ENCODE measurements at places on chromosomes 11 and 22. TPM values are rescaled to one million over a fixed set of nuclear protein-coding genes. Genes with fewer than 3 reads are reported as not detected.

- no peak for DNase-seq
Observed at GRCh38 chr11:120719348-120719747, 207.8 kb downstream of the GRIK4 start.

GRCh38 chr22:19180740-19181410 is 2.3 kb upstream of the SLC25A1 start:
- DNase-seq: no peak

GRCh38 chr11:64206457-64207255 is at the start of gene FERMT3:
FERMT3 (plus strand) TSS chr11:64206721; CDS start chr11:64207365, 644 bp downstream.
- DNase-seq: no peak

DNA sequence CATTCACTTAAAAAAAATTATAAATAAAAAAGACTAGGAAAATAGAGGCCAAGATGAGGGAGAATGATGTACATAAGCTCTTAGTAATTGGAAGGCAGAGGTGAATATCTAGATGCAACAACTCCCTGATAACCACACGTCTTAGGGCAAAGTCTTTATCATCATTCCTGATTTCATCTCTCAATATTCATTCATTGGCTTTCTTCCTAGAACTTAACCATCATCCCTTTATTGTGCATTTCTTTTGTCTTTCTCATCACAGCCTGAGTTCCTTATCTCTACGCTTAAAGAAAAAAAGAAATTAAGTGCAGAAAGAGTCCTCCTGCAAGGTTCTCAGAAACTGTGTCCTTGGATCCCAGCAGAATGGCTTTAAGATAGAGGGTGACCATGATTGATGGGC is 23.2 kb upstream of the FLI1 start:
- DNase-seq: no peak

GRCh38 chr11:33013755-33014154 is 1.9 kb upstream of the DEPDC7 start:
- DNase-seq: no peak

DNA sequence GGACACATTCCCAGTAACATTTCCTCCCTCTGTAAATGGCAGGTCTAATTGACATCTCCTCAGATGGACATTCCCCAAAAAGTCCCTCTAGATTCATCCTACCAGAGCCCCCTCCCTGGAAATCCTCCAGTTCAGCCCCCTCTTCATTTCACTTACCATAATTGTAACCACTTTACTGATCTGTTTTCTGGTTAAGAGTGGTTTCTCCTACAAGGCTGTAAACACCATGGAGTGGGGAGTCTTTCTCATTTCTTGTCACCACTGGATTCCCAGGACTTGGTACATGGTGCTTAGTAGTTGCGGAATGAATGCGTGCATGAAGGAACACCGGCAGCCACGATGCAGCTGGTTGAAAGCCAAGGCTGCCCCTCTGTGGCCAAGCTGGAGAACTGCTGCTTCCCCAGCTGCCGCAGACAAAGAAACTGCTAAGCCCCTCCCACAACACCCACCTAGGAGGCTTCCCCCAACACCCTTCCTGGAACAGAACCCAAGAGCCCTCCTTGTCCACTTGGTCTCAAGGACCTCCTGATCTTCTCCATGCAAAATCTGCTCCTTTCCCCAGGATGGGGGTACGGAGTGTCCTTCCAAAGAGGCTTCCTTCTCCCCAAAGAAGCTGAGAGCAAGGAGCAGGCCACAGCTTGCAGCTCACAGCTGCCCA is 18.6 kb upstream of the SCARF2 start:
- DNase-seq: peak; percentile 74

- no peak for DNase-seq
Observed at GRCh38 chr11:30990625-30991296, 378.8 kb downstream of the DCDC1 start.

GRCh38 chr11:112852143-112852866 is 108.9 kb upstream of the NCAM1 start:
- no peak for DNase-seq

- DNase-seq: no peak
Observed at GRCh38 chr11:66082946-66083698, 13.1 kb downstream of the PACS1 start.

GRCh38 chr11:71201936-71202597 is 50.3 kb downstream of the SHANK2 start:
- DNase-seq: no peak

GRCh38 chr11:110376711-110377324 is 52.9 kb upstream of the FDX1 start:
- DNase-seq: peak; percentile 67

GRCh38 chr22:27185760-27186302 is 528.4 kb downstream of the MIAT start:
- no peak for DNase-seq

- no peak for DNase-seq
Observed at GRCh38 chr11:79170321-79170720, 270.5 kb downstream of the TENM4 start.

GRCh38 chr11:11382858-11383532 is 29.9 kb upstream of the CSNK2A3 start:
- no peak for DNase-seq

DNA sequence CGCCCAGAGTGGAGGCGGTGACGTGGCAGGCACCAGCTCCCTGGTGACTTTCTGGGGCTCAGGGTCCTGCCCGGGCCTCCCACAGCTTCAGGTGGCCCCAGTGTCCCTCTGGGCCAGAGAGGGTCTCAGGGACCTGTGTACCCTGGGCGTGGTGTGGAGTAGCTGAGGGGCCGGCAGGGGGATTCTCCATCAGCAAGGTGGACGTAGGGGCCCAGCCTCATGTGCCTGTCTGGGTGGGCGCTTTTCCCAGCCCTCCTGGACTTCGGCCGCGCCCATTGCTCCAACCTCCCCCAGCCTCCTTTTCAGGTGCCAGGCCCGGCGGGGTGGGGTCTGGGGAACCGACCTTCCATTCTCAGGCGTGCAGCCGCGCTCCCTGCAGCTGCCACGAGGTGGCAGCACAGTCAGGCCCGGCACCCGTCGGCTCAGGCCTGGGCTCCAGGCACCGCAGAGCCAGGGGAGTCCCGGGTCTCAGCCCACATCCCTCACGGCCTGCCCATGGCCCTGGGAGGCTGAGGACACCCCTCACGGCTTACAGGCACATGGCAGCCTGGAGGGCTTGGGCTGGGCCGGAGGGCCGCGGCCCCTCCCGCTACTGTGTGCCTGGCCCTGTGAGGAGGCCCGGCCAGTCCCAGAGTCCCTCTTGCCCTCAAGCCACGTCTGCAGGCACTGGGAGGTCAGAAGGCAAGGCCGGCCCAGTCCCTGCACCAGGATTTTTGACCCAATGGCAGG is 19.9 kb upstream of the MUC5B start:
- DNase-seq: no peak

DNA sequence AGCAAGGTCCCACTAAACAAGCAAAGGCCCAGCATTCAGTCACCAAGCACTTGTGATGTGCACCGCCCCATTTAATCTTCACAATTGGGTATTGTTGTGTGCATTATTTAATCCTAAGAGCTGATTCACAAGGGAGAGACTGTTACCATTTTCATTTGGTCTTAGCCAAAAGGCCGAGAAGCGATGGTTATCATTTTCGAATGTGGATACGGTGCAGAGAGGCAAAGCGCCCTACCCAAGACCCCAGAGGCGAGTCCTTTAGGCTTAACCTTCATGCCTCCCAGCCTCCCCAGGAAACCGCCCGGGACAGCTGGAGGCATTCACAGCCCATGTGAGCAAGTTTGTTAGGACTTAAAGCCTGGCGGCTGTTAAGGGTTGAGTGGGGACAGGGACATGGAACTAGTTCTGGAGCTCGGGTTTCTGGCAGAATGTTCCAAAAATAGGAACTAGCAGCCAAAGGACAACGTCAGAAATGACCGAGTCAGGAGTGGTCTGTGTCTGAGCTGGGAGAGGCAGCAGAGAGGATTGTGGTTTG is 13.0 kb upstream of the UPK3A start:
- no peak for DNase-seq

DNA sequence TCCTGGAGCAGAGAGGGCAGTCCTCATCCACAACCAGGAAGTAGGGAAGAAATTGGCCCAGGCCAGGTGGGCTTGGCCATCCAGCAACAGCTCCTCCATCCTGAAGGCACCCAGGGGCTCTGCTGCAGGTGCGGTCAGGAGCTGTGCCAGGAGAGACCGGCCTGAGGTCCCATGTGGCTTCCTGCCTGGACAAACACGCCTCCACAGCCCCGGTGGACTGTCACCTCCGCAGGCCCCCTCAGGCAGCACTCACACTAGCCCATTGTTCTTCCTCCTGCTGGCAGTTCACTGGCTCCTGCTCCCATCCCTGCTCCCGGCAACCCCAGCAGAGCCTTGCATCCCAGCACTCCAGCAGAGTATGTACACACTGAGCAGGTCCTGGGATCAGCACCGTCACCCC is 16.0 kb upstream of the POU2AF1 start:
- no peak for DNase-seq

DNA sequence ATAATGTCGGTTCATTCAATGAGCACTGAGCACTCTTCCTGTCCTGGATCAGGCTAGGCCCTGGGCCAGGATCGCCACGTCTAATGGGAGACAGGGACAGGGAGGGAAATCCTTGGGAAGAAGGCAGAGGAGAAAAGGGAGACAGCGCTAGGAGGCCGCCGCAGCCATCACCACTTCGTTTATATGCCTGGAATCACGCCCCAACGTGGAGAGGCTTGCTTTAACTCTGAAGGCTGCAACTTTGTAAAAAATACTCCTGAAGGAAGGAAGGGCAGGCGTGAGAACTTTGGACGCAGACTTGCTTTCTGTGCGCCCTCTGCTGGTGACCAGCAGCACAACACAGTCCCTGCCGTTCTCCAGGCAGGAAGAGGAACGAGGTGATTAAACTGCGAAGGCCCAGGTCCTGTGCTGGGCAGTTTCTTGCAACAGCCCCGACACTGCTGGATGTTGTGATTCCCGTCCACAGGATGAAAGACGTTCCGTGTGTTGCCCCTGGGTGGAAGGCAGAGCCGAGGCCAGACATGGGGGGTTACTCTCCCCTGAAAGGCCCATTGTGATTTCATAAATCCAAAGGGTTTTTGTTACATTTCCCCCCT is 22.1 kb downstream of the RIBC2 start:
- peak; percentile 93 for DNase-seq

DNA sequence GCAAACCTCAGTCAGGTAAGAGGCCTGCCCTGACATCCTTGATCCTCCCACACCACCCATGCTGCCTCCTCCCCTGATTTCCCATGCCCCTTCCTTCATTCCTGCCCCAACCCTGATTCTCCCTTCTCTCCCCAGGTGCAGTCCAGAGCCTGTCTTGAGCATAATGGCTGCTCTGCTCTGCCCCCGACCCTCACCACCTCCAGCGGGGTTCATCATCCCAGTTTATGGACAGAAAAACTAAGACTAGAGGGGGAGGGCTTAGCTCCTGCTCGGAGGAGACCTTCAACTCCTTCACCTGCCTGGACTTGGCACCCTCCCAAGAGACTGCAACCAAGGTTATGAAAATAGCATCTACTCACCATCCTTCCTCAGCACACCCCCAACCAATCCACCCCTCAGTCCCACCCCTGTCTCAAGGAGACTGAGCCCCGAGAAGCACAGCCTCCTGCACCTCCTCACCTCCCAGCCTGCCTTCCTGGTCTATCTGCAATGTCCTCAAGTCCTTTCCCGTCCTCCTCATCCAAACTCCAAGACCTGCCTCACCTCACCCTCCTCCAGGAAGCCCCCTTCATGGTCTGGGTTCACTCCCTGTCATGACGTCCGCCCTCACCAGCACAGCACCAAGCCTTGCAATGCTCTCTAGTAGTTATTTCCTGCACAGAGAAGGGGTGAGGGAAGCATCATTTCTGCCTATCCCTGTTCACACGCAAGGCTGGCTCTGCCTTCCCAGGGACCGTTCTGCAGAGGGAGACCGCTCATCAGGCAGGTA is 103.1 kb downstream of the PDE2A start:
- DNase-seq: no peak

The SEC14L6 gene
- total RNA-seq: 0.57 TPM

The WBP2NL gene
- 4.2 TPM for total RNA-seq

The APOL2 gene
- total RNA-seq: 52.7 TPM

The HEPHL1 gene
- total RNA-seq: not detected

The CDC42BPG gene
- 28.5 TPM for total RNA-seq

The PNPLA5 gene
- total RNA-seq: not detected

The PATE4 gene
- total RNA-seq: not detected

The PHF21A gene
- 51.1 TPM for total RNA-seq
